ENCODE measurements at places on chromosomes 16 and 17. TPM values are rescaled to one million over a fixed set of nuclear protein-coding genes. Genes with fewer than 3 reads are reported as not detected.

The MEIOB gene
- total RNA-seq, result not detected

GRCh38 chr17:41984454-41984853 is 17.9 kb downstream of the CNP start:
- H3K27me3 ChIP-seq, result no peaks in the 10 kb centered on the region
- H3K27ac ChIP-seq, result peak overlapping the region; percentile 79
- H3K4me1 ChIP-seq, result peaks cover 15% of the 10 kb centered on the region

- no peaks in the 10 kb centered on the region for H3K27me3 ChIP-seq
- no peaks in the 10 kb centered on the region for H3K36me3 ChIP-seq
Observed at GRCh38 chr17:78923660-78924453, 1.3 kb downstream of the TIMP2 start.

GRCh38 chr17:54891176-54891821 is 9.4 kb upstream of the TOM1L1 start:
- H3K27me3 ChIP-seq, result no peaks in the 10 kb centered on the region
- DNase-seq, result peak; percentile 80

- H3K4me1 ChIP-seq, result no peaks in the 10 kb centered on the region
- no peaks in the 10 kb centered on the region for H3K27me3 ChIP-seq
- DNase-seq, result no peak
- H3K4me3 ChIP-seq, result no peak overlapping the region
- peaks cover 75% of the 10 kb centered on the region for H3K36me3 ChIP-seq
- H3K27ac ChIP-seq, result no peak overlapping the region
Observed at GRCh38 chr17:5381542-5381941, 37.9 kb downstream of the NUP88 start.

GRCh38 chr17:79558091-79558900 is 52.6 kb downstream of the RBFOX3 start:
- no peak for DNase-seq
- no peak overlapping the region for H3K4me3 ChIP-seq
- no peak overlapping the region for H3K27ac ChIP-seq
- H3K27me3 ChIP-seq, result no peaks in the 10 kb centered on the region
- no peaks in the 10 kb centered on the region for H3K36me3 ChIP-seq
- no peaks in the 10 kb centered on the region for H3K4me1 ChIP-seq

- H3K27ac ChIP-seq, result no peak overlapping the region
- no peak for DNase-seq
- peaks cover 40% of the 10 kb centered on the region for H3K4me1 ChIP-seq
- H3K36me3 ChIP-seq, result no peaks in the 10 kb centered on the region
- peaks cover 3% of the 10 kb centered on the region for H3K27me3 ChIP-seq
Observed at GRCh38 chr17:78168903-78169793, 767 bp downstream of the SYNGR2 start.

GRCh38 chr16:57479205-57479975 is 6.9 kb downstream of the DOK4 start:
- peaks cover 16% of the 10 kb centered on the region for H3K4me1 ChIP-seq
- no peak overlapping the region for H3K27ac ChIP-seq
- no peaks in the 10 kb centered on the region for H3K36me3 ChIP-seq
- no peak for DNase-seq
- H3K27me3 ChIP-seq, result no peaks in the 10 kb centered on the region
- H3K4me3 ChIP-seq, result no peak overlapping the region

GRCh38 chr17:76139801-76140660 is 1.0 kb downstream of the FOXJ1 start:
- no peak overlapping the region for H3K27ac ChIP-seq
- H3K4me1 ChIP-seq, result peaks cover 15% of the 10 kb centered on the region
- H3K27me3 ChIP-seq, result no peaks in the 10 kb centered on the region

GRCh38 chr16:77327717-77328116 is 107.1 kb downstream of the ADAMTS18 start:
- no peaks in the 10 kb centered on the region for H3K27me3 ChIP-seq
- no peak overlapping the region for H3K27ac ChIP-seq
- DNase-seq, result no peak
- H3K4me1 ChIP-seq, result no peaks in the 10 kb centered on the region
- H3K36me3 ChIP-seq, result no peaks in the 10 kb centered on the region

All from Karpas-422 (cell line).